ENCODE measurements at places on chromosomes 11 and 22. TPM values are rescaled to one million over a fixed set of nuclear protein-coding genes. Genes with fewer than 3 reads are reported as not detected.

DNA sequence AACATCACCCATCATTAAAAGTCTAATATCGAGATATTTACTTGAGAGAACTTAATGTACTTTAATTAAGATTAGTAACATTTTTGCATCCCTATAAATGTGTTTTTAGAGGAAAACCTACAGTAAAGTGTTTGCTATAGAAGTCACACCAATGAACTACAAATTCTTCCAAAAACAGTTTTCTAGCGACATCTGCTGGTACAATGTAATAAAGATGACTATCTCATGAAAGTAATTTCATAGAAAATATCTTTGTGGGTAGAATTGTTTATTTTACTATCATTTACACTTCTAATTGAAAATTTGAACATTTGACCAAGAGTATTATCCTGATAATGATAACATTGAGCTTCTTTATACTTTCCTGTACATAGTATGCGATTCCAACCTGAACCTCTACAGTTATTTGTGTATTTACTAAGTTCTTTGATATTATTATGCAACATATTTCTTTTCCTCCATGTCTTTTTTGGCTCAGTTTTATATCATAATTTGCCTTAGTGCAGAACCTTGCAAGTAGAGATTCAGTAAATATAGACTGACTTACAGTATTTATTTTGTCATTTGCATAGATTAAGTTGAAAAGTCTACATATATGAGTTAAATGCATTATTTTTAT is 252.7 kb downstream of the TMEM135 start:
- no peak for DNase-seq

GRCh38 chr11:83140691-83141455 is 16.1 kb upstream of the PCF11 start:
- peak; percentile 19 for DNase-seq

- no peak for DNase-seq
Measured at GRCh38 chr11:122788781-122789535, 49.3 kb upstream of the CRTAM start.

DNA sequence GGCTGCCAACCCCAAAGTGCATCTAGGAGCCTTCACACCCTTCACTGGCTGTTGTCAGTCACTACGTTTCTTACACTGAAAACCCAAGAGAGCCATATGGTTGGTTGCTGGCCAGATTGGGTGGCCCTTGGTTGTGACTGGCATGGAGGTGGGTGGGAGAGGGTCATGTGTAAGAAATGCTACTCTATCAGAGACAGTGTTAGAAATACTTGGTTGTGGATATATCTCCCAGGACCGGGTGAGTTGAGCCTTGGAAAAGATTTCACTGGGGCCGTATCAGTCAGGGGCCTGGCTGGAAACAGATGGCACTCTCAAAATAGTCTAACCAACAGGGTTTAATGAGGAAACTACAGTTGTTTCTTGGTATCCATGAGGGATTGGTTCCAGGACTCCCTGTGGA is 15.2 kb downstream of the ENDOD1 start:
- no peak for DNase-seq

GRCh38 chr22:50621948-50622722 is 5.8 kb downstream of the ARSA start:
- DNase-seq = peak; percentile 33

- DNase-seq = no peak
Measured at GRCh38 chr11:15695096-15695721, 580.5 kb downstream of the INSC start.

- DNase-seq = no peak
Measured at GRCh38 chr11:112355726-112356125, 95.1 kb upstream of the PLET1 start.

DNA sequence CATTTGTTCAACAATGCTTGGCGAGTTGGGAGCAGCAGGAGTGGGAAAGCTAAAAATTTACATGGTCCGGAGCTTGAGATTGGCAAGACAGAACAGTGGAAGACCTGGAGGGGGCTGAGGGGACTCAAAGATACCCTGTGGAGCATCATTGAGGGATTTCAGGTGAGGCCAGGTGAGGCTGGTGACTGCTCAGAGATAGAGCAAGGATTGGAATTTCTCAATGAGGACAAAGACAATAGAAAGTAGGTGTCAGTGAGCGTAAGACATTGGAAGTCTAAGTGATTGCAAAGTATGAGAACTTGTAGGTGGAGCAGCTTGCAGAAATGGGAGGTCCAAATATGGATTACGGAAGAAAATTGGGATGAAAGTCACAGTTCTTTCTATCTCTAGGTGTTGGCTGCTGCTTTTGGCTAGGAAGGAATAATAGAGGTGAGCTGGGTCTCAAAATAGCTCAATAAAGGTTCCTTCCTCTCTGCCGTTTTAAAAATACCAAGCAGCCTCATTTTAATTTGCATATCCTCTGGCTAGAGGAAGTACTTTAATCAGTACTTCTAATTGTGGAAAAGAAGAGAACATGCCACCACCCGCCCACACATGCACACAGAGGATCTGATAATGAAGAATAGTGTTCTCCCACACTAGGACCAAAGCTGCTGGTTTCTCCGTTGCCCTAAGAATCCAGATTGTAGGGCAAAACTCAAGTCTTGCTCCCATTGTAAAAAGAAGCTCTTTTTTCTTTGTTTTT is 41.8 kb upstream of the SORL1-AS1 start:
- no peak for DNase-seq

ROM1 gene
- 7.9 TPM for total RNA-seq

PGA5 gene
- 0.35 TPM for total RNA-seq

All from kidney (tissue), 22 donors.